ENCODE measurements at places on chromosomes 2 and 18.
A peak's percentile ranks its signal among the peaks of the same experiment; 100 is the strongest.

DNA sequence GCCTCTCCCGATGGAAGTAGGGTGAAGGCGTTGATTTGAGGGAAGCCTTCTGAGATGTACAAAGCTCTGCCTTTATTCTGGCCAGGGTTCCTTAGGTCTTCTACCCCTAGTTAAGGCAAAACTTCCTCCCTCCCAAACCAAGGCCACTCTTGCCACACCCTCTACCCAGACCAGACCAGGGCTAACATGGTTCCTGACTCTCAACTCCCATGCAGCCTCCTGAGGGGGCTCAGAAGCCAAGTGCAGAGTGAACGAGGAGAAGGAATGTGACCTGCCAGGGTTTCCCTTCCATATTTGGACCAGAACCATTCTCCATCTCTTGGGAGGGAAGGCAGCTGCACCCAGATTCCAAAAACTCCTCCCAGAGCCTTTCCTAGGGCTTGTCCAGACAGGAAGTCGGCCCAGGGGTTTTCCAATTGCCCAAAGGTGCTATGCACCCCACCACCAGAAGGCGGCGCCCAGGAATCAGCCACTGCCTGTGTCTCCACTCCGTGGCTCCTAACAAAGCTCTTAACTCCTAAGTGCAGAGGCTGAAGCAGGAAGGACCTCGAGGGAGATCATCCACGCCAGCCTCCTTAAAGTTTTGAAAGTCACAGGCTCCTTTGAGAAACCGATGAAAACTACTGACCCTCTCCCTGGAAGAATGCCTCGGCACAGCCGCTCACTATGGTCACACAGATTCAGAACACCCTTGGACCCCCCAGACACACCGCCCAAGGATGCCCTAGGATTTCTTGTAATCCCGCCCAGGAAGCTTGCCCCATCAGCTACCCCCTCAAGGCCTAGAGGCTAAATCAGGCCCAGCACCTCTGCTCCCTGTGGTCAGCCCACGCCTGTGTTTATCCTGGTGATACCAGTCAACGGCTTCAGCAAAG, 157.8 kb downstream of the SMAD2 start:
- DNase-seq, result peak; percentile 79

DNA sequence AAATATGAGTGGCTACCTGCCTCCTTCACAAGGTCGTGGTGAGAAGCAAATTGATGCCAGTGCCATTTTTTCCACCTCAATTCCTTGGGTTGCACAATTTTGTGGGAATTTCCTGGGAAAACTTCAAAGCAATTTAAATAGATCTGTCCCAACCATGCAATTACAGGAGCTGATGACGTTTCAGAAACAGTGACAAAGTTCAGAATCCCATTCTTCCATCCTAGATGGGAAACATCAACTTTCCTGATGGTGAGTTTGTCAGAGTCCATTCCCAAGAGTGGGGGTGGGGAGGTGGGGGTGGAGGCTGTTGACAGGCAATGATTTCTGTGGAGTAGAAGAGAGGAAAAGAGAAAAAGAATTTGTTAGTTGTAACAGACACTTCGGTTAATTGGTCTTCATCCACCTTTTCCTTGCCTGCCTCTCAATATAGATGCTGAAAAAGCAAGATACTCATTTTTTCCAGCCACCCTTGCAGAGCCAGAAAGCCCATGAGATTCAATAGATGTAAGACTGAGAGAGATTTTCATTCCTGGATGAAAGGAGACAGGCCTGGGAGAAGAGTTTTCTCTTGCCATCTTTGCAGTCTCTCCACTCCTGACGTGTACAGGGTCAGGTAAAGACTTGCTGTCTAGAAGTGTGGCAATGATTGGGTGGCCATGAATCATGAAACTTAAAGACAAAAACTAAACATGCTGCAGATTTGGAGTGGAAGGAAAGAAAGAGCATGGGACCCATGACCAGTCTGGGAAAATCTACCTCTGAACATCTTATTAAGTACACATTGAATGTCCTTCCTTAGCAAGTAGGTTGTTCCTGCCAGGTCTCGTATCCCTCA, 47.3 kb downstream of the SOCS6 start:
- DNase-seq, result no peak

- no peak for DNase-seq
These were observed 18.9 kb downstream of the AOX1 start for GRCh38 chr2:200604571-200605255.

DNA sequence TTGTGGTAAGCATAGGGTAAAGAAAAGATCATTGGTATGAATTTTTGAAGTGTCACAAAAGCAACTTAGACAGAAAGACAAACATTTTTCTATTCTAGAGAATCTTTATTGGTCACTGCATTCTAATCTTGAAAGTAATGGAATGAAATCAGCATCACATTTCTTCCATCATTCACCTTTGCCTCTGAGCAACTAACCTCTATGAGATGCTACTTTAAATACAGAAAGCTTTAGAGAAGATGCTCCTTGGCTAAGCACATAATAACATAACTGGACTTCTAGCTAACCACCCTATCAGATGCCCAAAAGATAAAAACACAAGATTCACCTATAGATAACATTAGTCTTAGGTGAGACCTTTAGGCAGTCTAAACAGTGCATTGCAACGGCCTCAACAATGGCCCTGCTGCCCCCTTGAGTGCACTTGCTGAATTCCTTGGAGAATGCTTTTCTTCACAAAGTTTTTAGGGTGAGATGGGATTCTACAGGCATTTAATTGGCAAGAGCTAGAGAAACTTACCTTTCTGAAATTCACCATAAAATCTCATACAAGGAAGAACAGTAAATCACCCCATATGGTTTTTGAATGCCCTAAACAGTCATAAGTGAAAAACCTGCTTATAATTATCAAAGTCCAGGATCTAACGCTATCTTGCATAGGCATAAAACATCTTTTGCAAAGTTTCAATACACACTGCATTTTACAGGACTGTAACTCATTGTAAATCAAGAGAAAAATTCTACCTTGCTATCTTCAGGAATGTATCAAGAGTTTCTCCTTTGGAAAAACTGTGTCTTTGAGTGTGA, 791.3 kb upstream of the CHAC2 start:
- DNase-seq, result no peak

DNA sequence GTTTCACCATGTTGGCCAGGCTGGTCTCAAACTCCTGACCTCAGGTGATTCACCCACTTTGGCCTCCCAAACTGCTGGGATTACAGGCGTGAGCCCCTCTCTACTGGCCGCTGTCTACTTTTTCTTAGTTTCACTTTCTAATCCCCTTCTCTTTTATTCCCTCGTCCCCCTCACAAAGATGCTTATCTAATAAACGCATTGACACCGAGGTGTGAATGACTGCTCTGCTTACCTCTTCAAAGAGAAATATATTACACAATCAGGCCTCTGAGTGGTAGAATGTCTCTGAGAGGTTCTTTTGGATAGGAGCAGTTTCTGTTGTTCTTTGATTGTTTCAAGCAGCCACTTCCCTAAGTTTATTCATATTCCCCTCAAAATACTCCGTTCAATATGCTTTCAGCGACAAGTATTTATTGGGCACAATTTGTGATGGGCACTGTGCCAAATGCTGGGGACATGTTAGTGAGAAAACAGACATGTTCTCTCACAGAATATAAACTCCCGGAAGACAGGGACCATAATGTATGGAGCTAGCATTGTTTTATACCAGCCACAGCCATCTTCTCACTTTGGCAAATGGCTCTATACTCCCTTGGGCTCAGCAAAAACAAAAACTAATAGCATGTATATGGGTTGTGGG, 34.7 kb upstream of the RAPH1 start:
- no peak for DNase-seq

Data from suppressor macrophage (primary cell).